ENCODE measurements at places on chromosomes 4 and X.

DNA sequence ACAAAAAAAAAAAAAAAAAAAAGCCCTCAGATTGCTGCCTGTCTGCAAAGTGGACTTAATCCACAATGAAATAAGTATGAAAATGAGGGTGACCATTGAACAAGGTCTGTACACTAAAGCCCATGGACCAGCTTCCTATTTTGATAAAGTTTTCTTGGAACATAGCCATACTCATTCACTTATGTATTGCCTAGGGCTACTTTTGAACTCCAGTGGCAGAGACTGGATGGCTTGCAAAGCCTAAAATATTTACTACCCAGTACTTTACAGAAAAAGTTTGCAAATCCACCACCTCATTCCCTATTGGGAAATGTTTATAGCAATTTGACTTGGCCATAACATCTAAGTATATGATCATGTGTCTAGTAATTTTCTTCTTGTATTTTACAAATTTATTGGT is 481.7 kb downstream of the NAF1 start:
- no peak for DNase-seq

DNA sequence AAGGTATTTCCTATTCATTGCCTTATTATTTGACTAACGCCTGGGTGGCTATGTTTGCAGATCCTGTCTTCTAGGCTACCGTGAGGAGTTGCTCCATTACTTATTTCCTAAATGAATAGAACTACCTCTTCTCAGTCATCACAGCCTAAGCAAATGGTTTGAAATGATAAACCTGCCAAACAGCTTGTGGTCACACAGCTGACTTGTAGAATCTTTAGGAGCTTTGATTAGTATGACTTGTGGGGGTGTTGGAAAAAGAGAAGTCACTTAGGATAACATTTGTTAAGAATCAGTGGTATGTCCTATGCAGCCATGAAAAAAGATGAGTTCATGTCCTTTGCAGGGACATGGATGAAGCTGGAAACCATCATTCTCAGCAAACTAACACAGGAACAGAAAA is 169.3 kb downstream of the PPARGC1A start:
- no peak for DNase-seq

DNA sequence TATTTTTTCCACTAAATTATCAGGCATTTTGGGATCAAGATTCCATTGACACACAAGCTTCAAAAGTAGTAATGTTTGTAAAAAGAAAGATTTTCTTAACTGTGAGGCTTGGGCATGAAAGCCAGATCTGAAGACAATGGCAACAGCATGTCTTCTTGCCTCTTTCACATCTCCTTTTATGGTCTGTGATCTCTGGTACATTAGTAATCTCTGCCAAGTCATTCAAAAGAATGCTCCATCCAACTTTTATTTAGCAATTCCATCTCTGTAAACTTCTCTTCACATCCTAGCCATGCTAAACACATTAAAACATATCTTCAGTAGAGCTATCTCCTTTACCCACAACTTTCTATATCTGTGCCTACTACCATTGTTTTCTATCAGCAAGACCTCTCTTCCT is 465.4 kb downstream of the FAT4 start:
- DNase-seq = no peak

DNA sequence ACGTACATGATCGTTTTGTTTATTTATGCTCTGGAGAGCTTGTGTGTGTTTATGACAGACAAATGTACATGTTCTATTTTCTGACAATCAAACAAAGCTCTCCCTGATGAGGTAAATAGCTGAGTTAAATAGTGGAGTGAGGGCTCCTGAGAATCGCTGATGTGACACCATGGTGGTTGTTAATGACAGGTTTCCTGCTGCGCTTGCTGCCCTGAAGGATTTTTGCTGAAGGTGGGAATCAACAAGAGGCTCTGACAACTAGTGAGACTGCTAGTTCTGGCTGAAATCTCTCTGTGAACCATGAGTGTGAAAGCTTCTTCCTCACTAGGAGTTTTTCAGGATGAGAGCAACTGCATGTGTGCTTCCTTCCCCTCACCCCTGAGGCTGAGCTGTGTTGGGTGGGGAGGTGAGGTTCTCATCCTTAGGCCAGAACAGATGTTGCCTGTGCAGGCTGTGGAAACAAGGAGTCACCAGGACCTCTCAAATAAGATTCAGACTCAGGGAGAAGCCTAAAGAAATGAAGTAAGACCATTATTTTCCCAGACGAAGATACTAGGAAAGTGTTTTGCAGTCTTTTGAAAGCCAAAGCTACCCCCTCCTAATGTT is 173.4 kb upstream of the JADE1 start:
- no peak for DNase-seq

DNA sequence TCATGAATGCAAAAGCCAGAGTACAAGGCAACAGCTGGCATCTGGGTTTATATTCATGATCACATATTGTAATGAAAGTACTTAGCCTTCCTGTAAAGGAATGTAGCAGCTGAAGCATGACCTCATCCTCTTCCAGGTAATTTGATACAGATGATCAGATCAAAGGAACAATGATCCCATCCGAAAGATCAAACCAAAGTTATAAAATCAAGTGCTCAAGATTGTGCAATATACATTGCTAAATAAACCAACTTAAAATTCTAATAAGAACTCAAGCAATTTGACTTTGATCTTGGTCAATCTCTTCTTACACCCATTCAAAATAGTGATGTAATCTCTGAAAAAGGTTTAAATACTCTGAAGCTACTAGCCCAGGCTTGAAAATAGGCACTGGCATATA is 113.1 kb upstream of the INPP4B start:
- no peak for DNase-seq

DNA sequence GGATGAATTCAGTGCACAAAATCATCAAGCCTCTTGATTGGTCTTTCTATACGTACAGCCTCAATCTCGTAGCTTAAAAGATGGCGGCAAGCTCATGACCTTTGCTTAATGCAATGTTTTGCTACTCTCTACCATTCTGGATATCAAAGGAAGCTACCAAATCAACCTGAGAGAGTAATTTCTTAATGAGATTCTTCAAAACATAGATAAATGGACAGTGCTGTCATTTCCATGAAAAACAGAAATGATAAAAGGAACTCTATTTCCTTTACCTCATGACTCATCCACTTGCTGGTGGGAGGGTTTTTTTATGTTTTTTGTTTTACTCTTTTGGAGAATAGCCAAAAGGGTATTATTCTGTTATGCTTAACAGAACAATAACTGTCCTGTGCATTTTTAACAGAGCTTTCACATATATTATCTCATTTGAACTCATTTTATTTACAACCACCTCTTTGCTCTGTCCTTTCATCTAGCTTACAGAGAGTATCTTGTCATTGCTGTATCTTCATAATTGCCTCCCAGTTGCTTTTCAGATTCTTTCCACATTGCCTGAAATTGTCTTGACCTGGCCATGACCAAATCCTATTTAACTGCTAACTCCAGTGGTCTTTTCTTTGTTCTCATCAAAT is 138.6 kb upstream of the GPR101 start:
- no peak for DNase-seq
